Stimulated activated naive CD4-positive, alpha-beta T cell (primary cell): ENCODE measurements at places on chromosomes 1 and 21.

- DNase-seq: no peak
These were observed 4.5 kb downstream of the CYP4A11 start for GRCh38 chr1:46936788-46937187.

- no peak for DNase-seq
These were observed 115.7 kb downstream of the RGL1 start for GRCh38 chr1:183920651-183921050.

GRCh38 chr21:28516991-28517592 is 475.6 kb downstream of the LTN1 start:
- peak; percentile 34 for DNase-seq

- no peak for DNase-seq
These were observed 2.0 kb downstream of the CR1 start for GRCh38 chr1:207497941-207498340.

GRCh38 chr21:41581592-41582228 is 73.8 kb upstream of the TMPRSS2 start:
- no peak for DNase-seq

DNA sequence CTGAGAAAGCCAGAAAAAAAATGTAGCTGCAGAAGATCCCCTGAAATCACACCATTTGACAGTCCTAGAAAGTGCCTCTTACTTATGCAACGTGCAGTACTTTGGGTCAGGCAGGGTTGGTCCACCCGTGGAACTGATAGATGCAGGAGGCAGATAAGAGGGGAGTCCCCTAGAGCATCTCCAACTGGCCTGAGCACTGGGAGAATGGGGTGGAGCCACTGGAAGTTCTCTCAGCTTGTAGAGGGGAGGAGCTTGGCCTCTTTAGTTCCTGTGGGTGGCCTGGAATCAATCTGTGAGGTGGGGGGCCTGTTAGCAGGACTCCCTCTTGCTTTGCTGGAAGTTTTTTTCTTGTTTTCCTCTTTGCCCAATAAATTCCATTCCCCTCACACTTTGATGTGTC is 335.7 kb upstream of the NCAM2 start:
- DNase-seq: no peak

DNA sequence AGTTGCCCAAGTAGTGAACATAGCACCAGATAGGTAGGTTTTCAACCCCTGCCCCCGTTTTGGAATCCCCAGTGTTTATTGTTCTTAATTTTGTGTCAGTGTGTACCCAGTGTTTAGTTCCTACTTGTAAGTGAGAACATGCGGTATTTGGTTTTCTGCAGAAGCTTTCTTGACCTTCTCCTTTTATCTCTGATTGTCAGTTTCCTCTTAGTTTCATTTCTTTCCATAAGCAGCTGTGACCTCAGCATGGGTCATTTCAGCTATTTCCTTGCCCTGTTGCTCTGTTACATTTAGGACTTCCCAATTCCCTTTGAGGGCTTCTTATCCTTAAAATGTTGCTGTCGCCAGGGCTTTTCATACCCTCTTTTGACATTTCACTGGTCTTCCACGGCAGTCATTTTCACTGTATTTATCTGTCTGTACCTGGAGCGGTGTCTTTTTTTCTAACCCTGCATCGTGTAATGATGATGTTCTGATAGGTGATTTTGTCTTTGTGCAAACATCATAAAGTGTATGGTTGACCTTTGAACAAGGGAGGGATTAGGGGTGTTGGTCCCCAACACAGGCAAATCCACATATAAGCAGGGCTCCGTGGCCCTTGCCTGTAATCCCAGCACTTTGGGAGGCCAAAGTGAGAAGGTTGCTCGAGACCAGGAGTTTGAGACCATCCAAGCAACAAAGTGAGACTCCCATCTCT is 15.0 kb downstream of the ITSN1 start:
- no peak for DNase-seq

GRCh38 chr21:15252431-15252830 is 187.6 kb upstream of the NRIP1 start:
- DNase-seq: no peak

DNA sequence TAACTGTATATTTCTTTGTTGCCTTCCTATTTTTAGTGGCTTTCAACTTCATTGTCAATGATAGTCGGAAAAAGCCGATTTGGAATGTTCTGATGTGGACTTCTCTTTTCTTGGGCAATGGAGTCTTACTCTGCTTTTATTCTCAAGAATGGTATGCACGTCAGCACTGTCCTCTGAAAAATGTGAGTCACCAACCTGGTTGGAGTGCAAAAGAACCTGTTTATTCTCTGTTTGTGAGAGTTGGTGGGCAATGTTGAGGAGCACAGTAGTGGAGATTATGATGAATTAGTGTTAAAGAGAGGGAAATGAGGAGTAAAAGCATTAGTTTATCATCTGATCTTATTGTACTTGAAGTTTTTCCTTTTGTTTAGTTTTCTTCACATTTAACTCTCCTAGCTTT is 14.5 kb upstream of the AXDND1 start:
- DNase-seq: no peak

DNA sequence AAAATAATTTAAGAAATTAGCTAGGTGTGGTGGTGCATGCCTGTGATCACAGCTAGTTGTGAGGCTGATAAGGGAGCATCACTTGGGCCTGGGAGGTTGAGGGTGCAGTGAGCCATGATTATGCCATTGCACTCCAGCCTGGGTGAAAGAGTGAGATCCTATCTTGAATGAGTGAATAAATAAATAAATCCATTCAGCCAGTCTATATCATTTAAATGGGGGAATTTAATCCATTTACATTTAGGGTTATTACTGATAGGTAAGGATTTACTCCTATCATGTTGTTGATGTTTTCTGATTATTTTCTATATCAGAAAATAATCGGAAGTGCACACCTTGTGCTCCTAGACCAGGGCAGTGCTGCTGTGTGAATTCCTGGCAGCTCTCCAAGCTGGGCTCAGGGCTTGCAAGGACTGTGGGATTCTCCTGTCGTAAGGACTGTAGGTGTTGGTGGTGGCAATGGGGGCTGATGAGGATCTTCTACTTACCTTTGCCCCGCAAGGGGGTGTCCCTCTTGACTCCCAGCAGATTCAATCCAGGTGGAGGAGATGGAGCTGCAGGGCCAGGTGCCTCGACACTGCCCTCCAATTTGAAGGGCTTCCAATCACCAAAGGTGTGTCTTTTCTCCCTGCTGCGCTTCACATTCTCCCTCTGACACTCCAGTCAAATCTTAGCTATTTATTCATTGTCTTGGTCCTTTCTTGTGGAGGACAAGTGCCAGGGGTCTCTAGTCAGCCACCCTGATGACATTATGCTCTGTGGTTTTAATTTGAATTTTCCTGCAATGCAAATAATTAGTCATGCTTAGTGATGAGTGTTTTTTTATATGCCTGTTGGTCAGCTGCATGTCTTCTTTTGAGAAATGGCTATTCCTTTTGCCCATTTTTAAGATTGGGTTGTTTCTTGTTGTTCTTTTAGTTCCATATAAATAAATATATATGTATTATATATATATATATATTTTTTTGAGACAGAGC is 14.1 kb upstream of the TRAPPC10 start:
- no peak for DNase-seq

- no peak for DNase-seq
These were observed 26.4 kb upstream of the RGS16 start for GRCh38 chr1:182630586-182630985.

GRCh38 chr1:59685666-59686065 is 129.1 kb upstream of the HOOK1 start:
- DNase-seq: no peak

GRCh38 chr1:54401799-54402198 is 4.4 kb downstream of the SSBP3 start:
- no peak for DNase-seq

DNA sequence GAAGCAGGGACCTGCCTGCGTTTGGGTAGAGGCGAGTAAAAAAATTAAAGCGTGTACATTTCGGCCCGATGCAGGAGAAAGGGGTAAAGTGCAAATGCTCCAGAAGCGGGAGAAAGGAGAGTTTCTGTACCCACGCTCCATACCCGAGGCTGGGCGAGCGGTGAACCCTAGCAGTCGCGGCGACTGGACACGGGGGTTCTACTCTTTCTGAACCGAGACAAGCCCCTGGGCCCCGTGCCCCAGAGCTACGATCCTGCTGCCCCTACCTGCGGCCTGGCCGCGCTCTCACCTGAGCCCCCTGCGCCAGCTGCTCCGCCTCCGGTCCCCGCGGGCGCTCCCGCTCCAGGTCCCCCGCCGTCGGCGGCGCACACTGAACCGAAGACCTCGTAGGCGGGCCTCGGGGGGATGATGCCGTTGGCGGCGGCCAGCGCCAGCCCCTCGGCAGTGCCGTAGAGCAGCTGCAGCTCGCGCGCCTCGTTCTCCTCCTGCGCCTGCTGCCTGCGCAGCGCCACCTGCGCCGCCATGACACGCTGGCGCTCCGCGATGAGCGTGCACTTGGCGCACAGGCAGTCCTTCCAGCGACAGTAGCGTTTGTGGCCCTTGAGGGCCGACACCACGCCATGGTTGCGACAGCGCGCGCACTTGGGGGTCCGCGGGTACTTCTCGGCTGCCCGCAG is 2.4 kb downstream of the DMRTA2 start:
- no peak for DNase-seq

DNA sequence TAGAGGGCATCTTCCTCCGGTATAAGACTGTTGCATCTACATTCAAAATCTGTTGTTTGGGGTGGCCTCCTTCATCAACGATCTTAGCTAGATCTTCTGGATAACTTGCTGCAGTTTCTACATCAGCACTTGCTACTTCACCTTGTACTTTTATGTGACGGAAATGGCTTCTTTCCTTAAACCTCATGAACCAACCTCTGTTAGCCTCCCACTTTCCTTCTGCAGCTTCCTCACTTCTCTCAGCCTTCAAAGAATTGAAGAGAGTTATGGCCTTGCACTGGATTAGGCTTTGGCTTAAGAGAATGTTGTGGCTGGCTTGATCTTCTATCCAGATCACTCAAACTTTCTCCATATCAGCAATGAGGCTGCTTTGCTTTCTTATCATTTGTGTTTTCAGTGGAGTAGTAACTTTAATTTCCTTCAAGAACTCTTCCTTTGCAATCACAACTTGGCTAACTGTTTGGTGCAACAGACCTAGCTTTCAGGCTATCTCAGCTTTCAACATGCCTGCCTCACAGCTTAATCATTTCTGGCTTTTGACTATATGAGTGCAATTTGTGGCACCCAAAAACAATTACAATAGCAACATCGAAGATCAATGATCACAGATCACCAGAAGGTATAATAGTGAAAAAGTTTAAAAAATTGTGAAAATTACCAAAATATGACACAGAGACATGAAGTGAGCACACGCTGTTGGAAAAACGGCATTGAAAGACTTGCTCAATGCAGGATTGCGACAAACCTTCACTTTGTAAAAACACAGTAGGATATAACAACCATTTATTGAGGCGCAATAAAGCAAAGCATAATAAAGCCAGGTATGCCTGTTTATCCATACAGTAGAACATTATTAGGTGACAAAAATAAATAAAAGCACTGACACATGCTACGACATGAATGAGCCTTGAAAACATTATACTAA is 56.7 kb upstream of the GFI1 start:
- no peak for DNase-seq
